Esophagus squamous epithelium (tissue), 5 donors: ENCODE measurements at places on chromosomes 3 and 15.

DNA sequence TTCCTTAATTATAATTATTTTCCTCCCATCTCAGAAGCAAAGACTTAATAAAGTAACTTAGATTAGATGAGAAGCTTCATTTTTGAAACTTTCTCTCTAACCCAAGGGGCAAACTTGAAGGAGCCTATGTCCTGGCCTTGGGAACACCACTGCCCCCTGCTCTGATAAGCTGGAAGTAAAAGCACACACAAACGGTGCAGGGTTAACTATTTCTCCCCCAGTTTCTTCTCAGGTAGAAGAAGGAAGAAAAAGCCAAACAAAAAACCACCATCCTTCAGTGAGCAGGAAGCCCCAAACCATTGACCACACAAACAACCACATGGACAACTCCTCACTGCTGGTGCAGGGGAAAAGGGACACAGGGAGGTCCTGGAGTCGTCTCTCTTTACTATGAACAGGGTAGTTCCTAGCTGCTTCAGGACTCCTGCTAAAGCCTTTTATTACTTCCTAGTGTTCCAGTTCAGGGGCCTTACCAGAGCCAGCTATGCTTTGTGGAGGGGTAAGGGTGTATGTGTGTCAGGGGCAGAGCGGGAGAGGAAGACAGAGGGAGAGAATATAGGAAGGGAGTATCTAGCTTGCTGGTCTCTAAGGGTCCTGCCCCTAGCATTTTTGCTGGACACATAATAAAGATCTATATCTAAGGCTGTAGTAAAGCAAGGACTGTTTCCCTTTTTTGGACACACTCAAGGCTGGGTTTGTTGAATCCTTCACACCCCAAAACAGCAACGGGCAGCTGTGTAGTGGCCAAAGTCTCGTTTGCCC is 94.0 kb upstream of the UMPS start:
- DNase-seq, result no peak

GRCh38 chr3:100533176-100533575 is 40.8 kb downstream of the TMEM45A start:
- DNase-seq, result no peak

DNA sequence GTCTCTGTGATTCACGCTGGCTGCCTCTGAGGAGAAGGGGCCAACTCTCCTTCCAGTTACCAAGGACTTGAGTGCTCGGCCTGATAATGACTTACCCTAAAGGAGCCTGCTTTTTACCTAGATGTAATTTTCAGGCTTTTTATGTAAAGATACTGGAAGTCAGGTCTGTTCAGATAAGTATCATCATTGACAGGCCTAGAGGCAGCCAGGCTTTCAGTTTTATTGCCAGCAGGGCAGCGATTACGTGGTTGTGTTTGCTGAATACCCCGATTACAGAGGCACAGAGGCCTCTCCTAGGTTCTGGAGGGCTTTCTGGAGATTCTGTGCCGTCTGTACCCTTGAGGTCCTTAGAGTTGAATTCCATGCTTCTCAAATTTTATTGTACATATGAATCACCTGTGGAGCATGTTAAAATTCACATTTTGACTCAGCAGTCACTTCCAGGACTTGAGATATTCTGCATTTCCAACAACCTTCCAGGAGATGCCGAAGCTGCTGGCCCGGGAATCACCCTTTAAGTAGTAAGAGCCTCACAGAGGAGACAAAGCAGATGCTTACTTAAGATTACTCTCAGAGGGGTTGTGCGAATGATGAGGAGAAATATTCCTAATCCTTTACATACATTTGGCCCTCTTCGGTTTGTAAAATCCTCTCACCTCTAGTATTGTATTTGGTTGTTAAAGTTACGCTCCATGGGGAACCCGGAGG is 160.1 kb upstream of the BHLHE40 start:
- DNase-seq, result no peak

DNA sequence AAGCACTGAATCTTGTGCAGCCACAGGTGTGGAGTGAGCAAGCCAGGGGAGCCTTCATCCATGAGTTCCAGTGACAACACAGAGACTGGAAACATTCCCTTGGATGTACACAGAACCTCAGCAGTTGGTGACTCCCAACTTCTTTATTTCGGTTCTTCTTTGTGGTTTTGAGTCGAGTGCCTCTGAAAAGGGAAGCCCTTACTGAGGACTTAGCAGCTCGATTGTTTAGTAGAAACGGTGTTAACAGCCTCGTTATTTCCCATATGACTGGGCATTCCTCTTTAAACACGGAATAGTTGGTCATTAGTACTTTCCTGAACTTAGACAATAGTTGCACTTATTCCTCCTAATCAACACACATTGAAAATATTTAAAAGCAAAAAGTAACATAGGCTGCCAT is 7.7 kb downstream of the SLCO3A1 start:
- no peak for DNase-seq

- DNase-seq, result no peak
Observed at GRCh38 chr15:96349857-96350720, 19.6 kb downstream of the NR2F2 start.

DNA sequence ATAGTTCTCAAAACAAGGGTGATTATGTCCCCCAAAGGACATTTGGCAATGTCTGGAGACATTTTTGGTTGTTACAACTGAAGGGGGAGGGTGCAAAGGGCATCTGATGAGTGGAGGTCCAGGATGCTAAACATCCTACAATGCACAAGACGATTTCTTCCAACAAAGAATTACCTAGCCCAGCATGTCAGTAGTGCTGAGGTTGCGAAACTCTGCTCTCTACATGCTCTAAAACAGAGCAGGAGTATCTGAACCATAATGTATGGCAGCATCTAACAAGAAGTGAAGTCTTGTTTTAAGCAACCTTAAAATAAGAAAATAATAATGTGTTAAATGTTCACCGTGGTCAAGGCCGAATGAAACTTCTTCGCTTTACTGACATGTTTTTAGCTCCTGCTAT is 7.0 kb downstream of the GYG1 start:
- DNase-seq, result no peak

DNA sequence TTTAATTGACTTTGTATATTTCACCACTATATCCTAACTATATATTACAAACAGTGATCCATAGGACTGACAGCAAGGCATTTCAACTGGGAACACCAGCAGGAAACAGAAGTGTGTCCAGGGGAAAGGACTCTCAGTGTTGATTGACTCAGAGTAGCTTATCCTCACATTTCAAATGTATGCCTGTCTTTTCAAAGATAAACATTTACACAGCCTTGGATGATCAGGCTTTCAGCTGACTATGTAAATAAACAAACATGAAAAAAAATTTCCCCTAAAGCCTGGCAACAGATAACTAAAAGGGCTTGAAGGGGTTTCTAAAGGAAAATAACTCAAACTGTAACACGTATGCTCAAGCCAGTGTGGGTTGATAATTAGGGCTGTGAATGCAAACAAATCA is 321.8 kb downstream of the TBC1D5 start:
- DNase-seq, result no peak

- no peak for DNase-seq
Observed at GRCh38 chr3:72582211-72582878, 265.9 kb downstream of the SHQ1 start.
